ENCODE measurements at places on chromosomes 16 and 17. TPM values are rescaled to one million over a fixed set of nuclear protein-coding genes. Genes with fewer than 3 reads are reported as not detected.

PDK2 gene
- 30.1 TPM for total RNA-seq

DNA sequence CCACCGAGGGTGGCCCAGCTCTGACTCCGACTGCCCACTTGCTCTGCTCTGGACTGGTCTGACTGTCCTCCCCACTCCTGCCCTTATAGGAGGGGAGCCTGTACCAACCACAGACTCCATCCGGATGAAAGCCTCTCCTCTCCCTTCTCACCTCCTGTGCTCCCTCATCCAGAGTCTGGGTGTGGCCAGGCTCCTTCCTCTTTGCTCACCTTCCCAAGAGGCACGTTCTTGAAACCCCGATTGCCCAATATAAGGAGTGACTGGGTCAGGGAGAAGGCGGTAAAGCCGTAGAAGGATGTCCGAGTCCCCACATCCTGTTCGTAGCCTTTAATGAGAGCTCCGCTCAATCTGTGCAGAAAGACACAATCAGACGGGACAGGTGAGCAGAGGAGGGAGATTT, 17.1 kb downstream of the ST6GALNAC1 start:
- DNase-seq: no peak

DNA sequence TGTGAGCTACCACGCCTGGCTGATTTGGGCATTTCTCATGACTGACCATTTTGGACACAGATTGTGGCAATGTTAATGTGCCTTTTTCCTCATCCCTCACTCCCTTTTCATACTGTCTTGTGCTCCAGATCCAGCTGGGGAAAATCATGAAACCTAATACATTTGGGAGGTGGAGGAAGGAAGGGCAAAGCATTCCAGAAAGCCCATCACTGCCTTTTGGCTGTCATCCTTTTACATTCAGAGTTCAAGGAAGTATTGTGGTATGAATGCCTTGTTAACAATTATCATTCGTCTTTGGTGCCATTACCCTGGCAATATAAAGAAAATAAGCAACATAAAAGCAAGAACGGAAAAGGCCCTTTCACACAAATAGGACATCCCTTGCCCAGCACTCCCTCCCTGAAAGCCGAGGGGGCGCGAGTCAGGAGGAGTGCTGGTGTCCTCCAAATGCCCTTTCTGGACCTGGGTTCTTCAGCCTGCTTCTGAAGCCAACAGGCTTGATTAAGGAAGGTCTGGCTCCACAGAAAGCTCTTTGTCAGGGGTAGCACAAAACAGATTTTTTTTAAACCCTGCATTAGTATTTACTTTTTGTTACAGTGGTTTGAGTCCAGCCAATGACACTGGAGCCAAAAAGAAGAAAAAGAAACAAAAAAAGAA, 20.1 kb downstream of the NMT1 start:
- DNase-seq: no peak

DNA sequence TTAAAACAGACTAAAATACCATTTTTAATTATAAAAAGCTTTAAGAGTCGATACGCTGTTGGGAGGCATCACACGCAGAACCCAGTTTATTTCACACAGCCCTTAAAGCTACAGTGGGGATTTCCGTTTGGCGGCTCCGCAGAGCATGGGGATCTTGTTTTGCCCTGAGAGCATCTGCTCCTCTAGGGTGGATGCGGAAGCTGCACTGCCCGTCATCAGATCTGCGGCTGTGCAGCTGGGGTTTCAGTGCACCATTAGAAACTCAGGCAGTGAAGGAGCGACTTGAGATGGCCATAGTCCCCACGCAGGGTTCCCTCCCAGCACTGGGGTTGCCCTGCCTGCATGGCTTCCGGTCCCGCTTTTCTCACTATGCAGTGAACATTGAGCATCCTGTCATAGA, 62.2 kb upstream of the CHMP6 start:
- no peak for DNase-seq

DNA sequence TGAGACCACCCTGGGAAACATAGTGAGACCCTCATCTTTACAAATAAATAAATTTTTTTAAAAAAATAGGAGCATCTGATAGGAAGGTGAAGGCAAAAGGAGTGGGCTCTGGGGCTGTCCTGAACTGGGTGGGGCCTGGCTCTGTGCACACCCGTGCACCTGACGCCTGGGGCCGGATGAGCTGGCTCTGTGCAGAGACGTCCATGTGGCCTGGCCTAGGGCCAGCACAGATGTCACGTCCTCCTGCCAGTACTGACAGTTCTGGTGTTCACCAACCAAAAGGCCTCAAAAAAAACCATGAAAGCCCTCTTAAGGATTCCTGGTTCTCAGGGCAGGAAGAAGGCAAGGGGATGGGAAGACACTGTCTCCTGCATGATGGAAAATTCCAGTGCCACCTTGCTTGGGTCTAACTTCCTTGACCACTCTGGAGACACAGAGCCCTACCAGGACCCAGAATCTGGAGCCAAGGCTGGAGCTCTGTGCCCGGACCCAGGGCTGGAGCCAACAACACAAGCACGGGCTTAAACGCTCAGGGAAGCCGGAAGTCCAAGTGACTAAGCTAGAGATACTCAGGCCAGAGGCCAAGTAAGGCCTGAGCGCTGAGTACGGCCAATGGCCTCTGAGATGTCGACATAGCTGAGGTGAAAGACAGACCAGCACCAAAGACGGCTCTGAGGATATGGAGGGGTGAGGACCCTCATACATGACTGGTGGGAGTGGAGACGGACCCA, 32.9 kb downstream of the COPRS start:
- DNase-seq: no peak

FKBP10 gene
- total RNA-seq: 7.8 TPM

DNA sequence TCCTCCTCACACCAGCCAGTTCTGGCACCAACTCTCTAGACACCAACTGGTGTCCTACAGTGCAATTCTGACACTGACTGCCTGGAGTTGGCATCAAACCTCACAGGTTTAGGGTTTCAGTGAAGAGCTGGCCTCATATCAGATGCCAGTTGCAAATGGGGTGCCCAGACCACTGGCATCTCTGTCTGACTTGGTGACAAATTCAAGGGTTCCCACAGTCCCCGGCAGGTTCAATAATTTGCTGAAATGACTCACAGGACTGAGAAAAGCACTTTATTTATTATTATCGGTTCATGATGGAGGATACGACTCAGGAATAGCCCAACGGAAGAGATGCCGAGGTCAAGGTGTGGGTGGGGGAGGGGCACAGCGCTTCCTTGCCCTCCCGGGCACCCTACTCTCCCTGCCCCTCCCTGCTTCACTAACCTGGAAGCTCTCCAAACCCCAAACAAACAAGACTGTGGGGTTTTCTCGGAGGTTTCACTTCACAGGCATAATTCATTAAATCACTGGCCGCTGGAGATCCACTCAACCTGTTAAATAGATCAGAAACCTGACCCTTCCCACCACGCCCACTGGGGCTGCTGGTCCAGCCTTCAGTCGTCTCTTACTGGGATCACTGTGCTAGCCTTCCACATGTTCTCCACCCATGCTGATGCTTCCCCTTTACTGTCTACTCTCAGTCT, 1.7 kb upstream of the NLRP1 start:
- DNase-seq: no peak

PLA2G15 gene
- total RNA-seq: 36.8 TPM

MYLK3 gene
- total RNA-seq: 0.97 TPM

SRR gene
- 5.8 TPM for total RNA-seq

- no peak for DNase-seq
Observed at GRCh38 chr17:19876529-19877161, 8.9 kb upstream of the ULK2 start.

GRCh38 chr17:76635039-76635438, 8.5 kb downstream of the ST6GALNAC1 start:
- DNase-seq: no peak

GRCh38 chr17:38636054-38636453, 30.3 kb upstream of the SRCIN1 start:
- no peak for DNase-seq

DNA sequence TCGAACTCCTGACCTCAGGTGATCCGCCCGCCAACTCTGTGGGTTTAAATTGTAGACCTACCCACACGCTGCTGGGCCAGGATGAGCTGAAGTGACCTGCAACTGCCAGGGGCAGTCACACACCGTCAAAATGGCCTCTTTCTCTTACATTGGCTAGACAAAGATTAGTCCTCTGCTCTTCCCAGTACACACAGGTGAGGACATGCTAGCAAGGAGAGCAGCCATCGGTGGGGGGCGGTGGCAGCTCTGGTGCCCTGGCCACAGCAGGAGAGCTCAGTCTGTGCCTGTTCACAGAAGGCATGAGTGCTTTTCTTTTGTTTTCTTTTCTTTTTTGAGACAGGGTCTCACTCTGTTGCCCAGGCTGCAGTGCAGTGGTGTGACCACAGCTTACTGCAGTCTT, 29.7 kb downstream of the WIPI1 start:
- DNase-seq: no peak

SCIMP gene
- total RNA-seq: 0.72 TPM

SPIRE2 gene
- total RNA-seq: 48.5 TPM

- no peak for DNase-seq
Observed at GRCh38 chr16:66950437-66950836, 10.6 kb upstream of the CES3 start.

GRCh38 chr17:8729421-8729820, 15.2 kb downstream of the CCDC42 start:
- no peak for DNase-seq

- DNase-seq: peak; percentile 95
Observed at GRCh38 chr16:87806641-87807546, 41.1 kb upstream of the KLHDC4 start.

ZNF469 gene
- total RNA-seq: not detected

DNA sequence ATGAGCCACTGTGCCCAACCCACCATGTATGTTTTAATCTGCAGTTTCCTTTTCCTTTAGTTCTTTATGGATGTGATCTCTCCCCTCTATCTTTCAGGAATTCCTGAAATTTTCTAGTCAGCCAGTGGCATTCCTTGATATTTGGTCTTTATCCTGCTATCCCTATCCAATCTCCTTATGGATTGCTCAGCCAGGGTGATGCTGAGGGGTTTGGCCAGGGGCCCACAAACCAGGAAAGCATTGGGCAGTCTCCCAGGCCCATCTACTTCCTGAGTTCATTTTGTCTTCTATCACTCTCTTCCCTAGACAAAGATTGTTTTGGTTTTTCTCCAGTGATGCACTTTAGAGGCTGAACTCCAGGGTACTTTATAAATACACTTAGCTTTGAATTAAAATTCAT, 115.9 kb downstream of the KATNIP start:
- DNase-seq: no peak

- no peak for DNase-seq
Observed at GRCh38 chr16:54591816-54592246, 305.2 kb upstream of the IRX3 start.

KRT14 gene
- 0.30 TPM for total RNA-seq

DNA sequence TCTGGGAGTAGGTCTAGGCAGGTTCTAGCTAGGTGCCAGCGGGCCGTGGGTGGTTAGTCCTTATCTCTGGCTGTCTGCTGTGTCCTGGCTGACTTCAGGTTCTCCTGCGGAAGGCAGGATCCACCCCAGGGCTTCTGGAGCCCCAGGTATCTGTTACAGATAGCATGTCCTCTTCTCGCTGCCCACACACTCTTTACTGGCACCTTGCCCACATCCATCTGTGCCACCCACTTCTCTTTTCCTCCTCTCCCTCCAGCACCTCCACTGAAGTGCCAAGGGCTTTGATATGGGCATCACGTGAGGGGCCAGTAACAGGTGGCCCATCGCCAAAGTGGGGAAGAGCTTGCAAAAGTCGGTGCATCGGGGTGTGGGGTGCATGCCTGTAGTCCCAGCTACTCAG, 4.6 kb upstream of the MPP2 start:
- DNase-seq: no peak
